B cell (primary cell): ENCODE measurements at places on chromosomes 1 and 21. TPM values are rescaled to one million over a fixed set of nuclear protein-coding genes. Genes with fewer than 3 reads are reported as not detected.

DIO1 gene
- not detected in 2 replicates for total RNA-seq

DNA sequence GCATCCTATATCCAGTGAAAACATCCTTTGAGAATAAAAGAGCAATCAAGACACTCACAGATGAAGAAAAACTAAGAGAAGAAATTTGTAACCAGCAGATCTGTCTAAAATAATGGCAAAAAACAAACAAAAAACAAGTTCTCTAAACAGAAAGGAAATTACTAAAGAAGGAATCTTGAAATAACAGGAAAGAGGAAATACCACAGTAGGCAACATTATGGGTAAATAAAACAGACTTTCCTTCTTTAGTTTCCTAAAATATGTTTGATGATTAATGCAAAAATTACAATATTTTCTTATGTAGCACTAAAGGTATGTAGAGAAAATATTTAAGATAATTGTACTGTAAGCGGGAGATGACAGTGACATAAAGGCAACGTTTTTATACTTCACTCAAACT, 23.5 kb downstream of the SLC19A1 start:
- no peak for DNase-seq

DNA sequence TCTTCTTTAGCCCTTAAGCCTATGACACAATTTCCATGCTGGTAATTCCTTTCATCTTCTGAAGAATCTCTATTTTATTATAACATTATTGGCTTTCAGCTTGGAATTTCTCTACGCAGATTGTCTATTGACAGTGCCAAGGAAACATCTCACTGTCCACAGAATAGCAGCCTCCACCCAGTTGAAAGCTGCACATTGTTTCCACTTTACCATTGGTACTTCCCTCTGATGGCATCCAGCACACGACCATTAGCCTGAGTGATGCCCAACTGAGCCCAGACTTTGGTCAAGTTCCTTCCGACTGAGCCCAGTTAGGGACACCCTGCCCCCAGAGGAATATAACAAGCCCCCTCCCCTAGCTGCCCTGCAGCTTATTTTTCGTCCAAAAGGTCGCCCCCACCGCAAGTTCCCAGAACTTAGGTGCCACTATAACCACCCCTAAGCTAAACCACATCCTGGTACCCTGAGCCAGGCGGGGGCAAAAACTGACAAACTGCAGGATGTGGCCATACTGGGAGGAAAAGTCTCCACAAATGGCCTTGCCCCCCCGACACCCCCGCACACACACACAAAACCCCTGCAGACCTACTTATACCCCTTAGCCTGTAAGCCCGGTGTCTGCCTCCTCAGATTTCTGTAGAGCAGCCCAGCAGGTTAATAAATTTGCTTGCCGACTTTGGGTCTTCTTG, 13.2 kb downstream of the GBP5 start:
- no peak for DNase-seq

RAB42 gene
- total RNA-seq, result not detected in 2 replicates

- DNase-seq, result no peak
Observed at GRCh38 chr1:109279615-109280278, 3.2 kb downstream of the PSRC1 start.

GRCh38 chr1:202624088-202624780, 86.0 kb downstream of the SYT2 start:
- no peak for DNase-seq

DNA sequence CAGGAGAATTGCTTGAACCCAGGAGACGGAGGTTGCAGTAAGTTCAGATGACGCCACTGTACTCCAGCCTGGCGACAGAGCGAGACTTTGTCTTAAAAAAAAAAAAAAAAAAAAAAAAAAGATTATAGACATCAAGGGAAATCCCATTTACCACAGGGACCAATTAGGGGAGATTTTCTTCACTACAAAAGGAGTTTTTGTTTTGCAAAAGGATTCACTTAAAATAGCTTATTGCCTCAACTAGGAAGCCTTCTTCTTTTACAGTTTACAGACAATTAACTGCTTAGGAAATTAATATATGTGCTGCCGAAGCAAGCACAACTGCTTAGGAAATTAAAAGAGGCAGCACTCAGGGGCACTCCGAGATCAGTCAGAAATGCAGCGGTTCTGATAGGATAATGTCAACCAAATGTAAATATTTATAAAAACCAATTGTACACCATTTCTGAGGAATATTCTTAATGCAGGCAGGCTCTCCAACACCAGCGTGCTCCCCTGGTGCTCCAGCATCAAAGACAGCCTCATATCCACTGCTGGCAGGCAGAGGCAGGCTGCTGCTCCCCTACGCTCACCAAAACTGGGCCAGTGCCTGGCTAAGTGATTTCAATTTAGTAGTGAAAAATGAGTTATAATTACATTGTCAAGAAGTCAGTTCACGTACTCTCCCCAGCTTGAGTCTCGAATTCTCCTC, 107.9 kb upstream of the RAB4A start:
- DNase-seq, result no peak

DNA sequence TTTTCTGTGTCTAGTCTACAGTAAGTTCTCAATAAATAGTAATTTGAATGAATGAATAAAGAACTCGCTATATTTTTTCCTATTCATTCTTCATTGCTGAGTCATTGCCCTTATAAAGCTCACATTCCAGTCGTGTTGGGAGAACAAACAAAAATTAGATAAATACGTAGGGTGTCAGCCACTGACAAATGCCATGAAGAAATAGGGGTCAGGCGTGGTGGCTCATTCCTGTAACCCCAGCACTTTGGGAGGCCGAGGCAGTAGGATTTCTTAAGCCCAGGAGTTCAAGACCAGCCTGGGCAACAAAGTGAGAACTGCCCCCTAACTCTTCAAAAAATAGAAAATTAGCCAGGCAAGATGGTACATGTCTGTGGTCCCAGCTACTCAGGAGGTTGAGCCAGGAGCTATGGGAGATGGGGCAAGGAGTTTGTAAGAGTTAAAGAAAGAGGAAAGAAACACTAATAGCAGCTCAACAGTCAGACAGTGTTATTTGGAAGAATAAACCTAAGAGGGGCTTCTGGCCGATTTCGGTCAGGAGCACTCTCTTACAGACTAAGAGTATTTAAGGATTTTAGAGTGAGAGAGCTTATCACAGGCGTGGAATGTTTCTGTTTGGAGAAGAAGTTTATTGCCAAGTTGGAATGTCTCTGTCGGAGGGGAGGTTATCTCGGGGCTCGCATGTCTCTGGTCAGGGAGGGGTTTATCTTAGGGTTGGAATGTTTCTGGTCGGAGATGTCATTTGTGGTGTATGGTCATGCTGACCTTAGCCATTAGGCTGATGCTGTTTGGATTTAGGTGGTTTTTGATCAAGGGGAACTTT, 1.8 kb upstream of the CHML start:
- peak; percentile 9 for DNase-seq

CASZ1 gene
- 27.2 and 30.3 TPM in 2 replicates for total RNA-seq

FCMR gene
- 711 and 753 TPM in 2 replicates for total RNA-seq

DNA sequence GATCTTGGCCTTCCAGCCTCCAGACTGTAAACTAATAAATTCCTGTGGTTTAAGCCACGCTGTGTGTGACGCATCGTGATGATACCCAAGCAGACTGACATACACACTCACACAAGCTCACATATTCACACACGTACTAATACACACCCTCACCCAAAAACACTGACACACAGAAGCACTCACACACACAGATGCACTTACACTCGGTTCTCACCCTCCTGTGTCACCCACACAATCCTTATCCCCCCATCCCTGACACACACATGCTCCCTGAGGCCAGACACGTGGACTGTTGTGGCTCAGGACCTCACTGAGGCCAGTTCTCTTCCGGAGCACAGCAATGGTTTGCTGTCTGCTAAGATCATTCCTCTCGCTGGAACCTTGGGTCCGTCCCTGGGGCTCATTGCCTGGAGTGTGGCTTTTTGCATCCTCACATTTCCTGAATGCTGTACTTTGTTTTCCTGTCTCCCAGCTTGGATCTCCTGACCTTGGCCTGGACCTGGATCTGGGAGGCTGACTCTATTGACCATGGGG, 76.9 kb upstream of the LYST start:
- no peak for DNase-seq

DNA sequence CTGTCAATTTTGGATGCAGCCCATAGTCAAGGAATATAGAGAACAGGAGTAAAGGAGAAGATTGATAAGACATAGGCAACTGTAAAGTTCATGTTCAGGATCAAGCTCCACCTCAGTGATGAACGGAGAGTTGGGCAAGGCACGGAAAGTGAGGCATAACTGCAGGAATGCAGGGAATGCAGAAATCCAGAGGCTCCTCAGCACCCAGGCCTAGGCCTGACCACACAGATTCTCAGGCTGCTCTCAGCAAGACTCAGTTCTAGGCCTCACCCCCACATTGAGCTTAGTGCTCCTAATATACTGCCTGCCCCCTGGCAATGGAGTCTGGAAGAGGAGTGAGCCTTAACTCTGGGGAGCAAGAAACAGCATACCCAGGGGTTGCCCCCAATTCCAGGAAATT, 36.3 kb upstream of the S1PR1 start:
- no peak for DNase-seq

GRCh38 chr1:199046618-199047017, 407.8 kb downstream of the PTPRC start:
- DNase-seq, result no peak

TEDDM1 gene
- total RNA-seq, result not detected in 2 replicates

DNA sequence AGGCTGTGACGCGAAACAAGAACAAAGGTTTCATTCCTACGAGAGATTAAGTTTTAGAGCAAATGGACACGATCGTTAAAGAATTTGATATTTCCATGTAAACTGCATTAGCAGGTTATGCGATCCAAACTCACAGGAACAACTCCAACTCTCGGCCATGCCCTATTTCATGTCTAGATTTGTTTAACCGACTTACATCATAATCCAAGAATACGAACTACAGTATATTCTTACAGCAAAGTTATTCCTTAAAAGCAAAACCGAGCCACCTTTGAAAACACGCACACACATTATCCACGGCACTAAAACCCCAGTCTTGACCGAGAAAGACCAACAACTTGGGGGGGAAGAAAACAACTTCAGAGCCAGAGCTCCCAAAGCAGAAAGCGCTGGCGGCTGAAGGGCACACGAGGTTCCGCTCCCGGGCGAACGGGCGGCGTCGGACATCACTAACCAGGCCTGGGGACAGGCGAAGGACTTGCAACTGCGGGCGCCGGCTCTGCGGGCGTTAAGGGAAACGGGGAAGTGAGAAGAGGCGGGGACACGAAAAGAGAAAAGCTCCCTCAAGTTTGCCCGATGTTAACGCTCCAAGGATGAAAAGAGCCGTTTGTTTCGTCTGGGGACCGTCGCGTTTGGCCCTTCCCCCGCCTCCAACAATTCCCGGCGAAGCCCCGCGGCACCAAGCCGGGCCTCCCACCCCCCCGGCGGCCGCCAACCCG, 690 bp downstream of the B3GALNT2 start:
- DNase-seq, result peak; percentile 77

- no peak for DNase-seq
Observed at GRCh38 chr1:5245348-5245747, 590.9 kb downstream of the AJAP1 start.

PGLYRP4 gene
- total RNA-seq, result not detected in 2 replicates

CFAP141 gene
- total RNA-seq, result not detected in 2 replicates

DNA sequence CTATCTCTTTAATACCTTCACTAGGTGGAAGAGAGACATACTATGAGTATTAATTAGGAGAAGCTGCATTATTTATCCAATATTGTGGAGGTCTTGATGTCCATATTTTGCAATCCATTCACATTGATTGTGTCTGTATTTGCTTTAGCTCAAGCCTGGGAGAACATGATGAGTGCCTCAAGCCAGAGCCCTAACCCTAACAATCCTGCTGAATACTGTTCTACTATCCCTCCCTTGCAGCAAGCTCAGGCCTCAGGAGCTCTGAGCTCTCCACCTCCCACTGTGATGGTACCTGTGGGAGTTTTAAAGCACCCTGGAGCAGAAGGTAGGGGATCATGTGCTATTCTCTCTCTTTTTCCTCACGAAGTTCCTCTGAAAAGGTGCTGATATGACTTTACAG, 99.5 kb downstream of the CC2D1B start:
- DNase-seq, result no peak
